ENCODE measurements at places on chromosomes 4 and X.
A peak's percentile ranks its signal among the peaks of the same experiment; 100 is the strongest.

DNA sequence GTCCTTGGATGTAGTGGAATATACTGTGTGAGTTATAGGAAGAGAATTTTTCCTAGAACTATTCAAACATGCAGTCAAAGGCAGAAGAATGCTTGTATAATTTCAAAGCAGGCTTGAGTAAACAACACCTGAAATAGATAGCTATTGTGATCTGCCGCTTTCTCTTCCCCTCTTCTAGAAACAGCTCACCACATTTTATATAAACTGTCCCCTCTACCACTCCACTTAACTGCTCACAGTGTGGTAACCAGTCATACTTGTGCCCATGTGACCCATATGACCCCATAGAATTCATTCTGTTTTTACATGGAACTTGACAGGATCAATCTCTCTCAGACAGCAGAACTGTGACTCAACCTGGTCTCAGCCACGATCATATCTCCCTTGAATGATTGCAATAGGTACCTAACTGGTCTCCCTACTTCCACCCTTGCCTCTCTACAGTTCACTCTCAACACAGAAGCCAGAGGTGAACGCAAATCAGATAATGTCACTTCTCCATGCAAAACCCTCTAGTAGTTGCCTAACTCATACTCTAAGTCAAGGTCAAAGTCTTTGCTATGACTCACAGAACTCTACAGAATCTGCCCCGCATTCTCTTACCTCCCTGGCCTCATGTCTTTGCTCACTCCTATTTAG lies 85.6 kb upstream of the EFHC2 start:
- peak; percentile 23 for DNase-seq

DNA sequence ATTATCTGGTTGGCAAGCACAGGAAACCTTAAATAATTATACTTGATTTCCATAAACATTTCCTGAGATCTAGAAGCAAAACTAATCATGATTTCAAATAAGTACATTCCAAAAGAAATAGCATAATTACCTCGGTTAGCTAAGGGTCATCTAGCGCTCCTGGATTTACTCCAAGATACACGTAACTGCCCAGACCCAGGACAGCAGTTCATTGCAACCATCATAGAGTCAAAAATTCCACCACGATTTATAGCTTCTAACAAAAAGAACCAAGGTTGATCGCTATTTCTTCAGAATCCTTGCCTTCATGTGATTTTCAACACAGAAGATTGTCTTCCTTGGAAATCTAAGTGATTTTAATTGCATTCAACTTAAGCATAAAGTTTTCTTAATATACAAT lies 1235.5 kb upstream of the TENM3 start:
- DNase-seq: no peak

GRCh38 chrX:136710325-136710951 lies 62.5 kb downstream of the CD40LG start:
- no peak for DNase-seq

DNA sequence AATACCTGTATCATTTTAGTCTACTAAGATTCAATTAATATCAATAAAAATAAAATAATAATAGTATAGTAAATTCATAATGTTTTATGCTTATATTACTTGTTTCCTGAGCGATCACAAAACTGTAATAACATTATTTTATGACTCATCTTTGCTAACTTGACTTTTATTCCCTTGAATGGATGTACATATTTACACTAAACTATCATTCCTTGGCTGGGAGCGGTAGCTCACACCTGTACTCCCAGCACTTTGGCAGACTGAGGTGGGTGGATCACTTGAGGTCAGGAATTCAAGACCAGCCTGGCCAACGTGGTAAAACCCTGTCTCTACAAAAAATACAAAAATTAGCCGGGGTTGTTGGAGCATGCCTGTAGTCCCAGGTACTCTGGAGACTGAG lies 104.0 kb upstream of the SLC34A2 start:
- DNase-seq: no peak

- DNase-seq: no peak
Measured at GRCh38 chrX:51024106-51024696, 113.7 kb downstream of the BMP15 start.

- DNase-seq: no peak
Measured at GRCh38 chr4:53522334-53522733, 69.0 kb downstream of the LNX1 start.

- no peak for DNase-seq
Measured at GRCh38 chr4:54093324-54094240, 6.4 kb upstream of the GSX2 start.

DNA sequence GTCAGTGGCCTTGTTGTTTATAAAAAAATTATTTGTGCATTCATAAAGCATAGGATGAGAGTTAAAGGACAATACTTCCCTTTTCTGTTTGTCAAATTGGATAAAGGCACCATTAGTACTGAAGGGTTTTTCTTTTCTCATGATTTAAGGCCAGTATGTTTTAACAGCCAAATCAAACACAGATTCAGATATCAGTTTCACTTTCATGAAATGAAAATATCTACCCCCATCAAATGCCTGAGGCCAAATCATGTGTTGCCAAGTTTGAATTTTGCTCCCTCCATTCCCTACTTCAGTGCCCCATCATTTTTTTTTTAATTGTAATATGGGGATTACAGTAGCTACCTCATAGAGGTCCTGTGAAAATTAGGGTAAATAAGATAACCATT lies 745.9 kb downstream of the RPA4 start:
- no peak for DNase-seq

DNA sequence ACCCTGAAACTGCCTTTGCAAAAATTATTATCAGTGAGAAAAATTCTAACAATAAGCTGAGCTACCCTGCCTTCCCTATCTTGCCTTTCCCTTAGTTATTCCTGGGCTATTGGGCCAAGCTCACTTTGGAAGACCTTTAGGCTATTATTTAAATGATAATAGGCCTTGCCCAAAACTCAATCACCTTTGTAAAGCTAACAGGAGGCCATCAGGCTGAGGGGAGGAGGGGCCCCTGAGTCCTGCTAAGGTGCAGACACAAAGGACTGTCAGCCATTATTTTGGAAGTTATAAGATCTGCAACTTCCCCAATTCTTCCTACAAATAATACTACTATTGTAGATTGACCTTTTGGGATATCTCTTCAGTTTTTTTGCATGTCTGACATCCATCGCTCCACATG lies 278.8 kb upstream of the DIAPH2 start:
- no peak for DNase-seq

- no peak for DNase-seq
Measured at GRCh38 chr4:1530356-1530755, 124.1 kb upstream of the NKX1-1 start.

- DNase-seq: peak; percentile 40
Measured at GRCh38 chr4:38757945-38758600, 24.7 kb downstream of the TLR10 start.

DNA sequence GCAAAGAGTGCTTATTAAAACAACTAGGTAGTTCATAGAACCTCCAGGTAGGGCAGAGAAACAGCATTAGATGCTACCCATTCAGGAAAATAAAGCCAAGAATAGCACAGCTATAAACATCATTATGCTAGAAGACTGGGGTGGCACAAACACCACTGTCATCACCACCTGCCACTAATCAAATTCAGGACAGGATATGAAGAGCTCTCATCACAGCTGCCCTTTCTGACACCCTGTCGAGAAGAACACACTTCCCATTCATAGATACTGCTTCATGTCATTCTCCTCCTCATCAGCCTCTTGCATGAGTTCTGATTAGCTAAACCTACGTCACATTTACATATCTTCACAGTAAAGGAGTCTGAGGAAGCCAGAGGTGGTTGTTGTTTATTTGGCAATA lies 692.3 kb upstream of the HS3ST1 start:
- DNase-seq: no peak

DNA sequence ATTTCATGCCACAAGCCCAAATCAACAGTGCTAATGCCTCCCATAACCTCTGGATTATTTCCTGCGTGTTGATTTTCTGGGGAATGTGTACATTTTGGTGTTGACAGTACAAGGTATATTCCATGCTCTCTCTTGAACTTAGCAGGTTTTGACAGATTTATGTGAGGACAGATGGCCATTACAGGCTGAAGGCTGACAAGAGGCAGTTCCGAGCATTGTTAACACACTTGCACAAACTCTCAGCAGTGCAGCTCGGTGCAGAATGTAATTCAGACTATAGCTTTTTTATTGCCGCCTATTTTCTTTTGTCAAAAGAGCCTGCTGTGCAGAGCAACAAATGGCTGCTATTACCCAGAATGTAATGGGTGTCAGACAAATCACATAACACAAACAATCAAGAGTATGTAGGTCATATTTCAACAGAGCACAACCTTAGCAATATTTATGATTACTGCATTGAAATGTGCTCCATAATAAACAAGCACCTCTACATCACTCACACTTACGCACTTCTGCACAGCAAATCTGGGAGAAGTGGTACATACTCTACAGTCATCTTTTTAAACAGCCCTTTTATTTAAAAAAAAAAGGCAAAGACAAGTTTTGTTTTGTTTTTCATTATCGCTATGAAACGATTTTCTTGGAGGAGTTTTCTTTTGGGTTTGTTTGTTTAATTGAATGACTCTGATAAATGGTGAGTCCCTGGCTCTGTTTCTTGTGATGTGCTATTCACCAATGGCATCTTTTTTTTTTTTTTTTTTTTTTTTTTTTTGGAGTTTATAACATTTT lies 71.6 kb downstream of the PPARGC1A start:
- DNase-seq: no peak

DNA sequence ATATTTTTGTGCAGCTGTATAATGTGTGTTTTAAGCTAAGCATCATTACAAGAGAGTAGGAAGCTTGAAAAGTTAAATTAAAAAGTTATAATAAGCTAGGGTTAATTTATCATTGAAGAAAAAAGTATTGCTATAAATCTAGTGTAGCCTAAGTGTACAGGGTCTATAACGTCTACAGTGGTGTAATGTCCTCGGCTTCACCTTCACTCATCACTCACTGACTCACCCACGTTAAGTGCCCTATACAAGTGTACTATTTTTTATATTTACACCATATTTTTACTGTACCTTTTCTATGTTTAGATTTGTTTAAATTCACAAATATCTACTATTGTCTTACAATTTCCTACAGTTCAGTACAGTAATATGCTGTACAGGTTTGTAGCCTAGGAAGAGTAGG lies 23.5 kb downstream of the ARAP2 start:
- no peak for DNase-seq

DNA sequence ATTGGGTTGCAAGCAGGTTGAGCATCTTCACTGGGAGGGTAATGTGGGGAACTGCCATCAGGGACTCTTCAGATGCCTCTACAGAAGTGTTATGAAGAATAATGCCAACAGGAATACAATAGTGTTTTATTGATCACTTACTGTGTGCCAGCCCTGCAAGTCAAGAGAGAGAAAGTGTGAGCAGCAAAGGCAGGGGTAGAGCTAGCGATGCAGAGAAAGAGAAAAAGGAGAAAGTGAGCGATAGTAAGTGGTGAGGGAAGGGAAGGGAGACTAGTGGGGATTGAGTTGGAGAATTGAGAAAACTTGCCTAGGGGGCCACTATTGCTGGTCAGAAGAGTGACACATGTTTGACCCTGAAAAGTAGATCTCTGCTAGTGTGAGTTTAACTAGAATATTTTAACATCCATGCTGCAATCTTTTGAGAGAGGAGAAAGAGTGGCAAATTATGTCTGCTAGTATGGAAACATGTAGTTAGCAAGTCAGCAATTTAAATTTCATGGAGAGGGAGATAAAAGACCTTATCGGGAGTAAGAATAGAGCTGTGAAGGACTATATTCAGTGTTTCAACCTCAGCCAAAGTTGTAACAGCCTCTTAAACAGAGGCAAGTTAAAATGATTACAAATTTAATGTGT lies 12.2 kb downstream of the AFF1 start:
- DNase-seq: no peak

- no peak for DNase-seq
Measured at GRCh38 chr4:8030121-8030781, 90.6 kb upstream of the AFAP1 start.

DNA sequence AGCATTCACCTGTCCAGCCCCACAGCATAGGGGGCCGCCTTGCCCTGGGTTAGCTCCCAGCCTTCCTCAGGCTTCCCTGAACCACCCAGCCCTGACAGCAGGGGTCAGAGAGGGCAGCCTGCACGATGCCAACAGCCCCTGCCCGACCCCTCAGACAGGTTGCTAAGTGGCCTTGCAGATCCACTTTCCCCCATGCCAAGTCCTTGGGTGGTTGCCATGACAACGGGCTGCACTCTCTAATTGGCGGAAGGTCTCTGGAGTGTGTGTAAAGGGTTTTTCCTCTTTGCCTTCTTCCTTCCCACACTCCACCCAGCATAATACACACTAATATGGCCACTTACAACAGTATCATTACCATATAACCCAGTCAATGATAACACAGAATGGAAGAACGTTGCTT lies 99.6 kb upstream of the AFAP1 start:
- no peak for DNase-seq

DNA sequence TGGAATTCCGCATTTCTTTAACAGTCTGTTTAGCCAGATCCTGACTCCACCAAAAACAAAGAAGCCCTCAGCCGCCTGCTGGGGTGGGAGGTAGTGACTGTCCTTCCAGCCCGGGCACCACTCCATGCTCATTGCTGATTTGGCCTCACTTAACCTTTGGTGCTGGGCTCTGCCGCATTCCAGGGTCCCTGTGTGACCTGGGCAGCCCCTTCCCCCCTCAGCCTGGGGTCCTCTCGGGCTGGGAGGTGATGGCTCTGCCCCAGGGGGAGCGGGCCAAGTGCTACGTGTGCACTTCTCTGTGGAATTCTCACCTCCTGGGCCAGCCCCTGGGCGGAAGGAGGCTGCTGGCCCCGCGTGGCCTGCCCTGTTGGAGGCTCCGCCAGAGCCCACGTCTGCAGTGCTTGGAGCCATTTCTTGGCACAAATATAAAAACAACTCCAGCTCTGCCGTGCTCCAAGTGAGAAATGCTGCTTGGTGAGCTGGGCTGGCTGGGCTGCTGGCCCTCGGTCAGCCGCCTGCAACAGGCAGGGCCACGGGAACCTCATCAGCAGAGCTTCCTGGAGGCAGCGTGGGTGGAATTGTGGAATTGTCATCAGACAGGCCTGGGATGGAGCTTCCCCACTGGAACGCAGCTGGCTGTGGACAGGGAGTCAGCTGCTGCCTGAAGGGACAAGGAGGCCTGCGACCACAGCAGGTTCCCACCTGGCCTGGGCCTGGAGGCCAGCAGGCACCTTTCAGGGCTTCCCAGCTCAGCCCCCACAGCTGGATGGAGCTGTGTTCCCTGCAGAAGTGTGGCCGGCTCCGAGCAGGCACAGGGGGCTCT lies 66.0 kb downstream of the TRMT44 start:
- DNase-seq: no peak

DNA sequence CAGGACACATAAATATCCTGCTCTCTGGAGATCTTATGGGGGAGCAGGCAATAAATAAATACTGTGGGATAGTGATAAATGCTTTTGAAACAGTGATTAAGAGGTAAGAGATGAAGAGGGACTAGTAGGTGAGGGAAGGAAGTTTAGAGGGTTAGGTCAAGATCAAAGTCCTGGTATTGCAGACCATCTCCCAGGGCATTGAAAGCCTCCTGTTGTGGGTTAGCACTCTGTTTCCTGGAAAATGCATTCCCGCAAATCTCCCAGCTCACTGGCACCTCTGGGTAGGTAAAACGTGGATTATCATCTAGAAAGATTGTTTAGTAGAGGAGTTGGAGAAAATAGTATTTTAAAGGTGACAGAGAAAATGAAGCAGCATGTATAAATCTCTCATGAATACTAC lies 2.2 kb downstream of the SNX25 start:
- DNase-seq: no peak

- DNase-seq: no peak
Measured at GRCh38 chrX:703466-703865, 72.9 kb downstream of the SHOX start.
